ENCODE measurements at places on chromosomes 1 and 21. TPM values are rescaled to one million over a fixed set of nuclear protein-coding genes. Genes with fewer than 3 reads are reported as not detected.

UBE2U gene
- total RNA-seq = not detected

DRAXIN gene
- total RNA-seq = 0.12 TPM

ITGB2 gene
- total RNA-seq = 248 TPM

SGIP1 gene
- total RNA-seq = not detected

NBPF6 gene
- total RNA-seq = not detected

NHLH1 gene
- 0.60 TPM for total RNA-seq

S100A5 gene
- 2.8 TPM for total RNA-seq

HOOK1 gene
- 17.6 TPM for total RNA-seq

SPRR2E gene
- not detected for total RNA-seq

IFI44 gene
- 25.9 TPM for total RNA-seq

ETNK2 gene
- total RNA-seq = 1.7 TPM

C8B gene
- not detected for total RNA-seq

TACSTD2 gene
- 0.21 TPM for total RNA-seq

AMY1C gene
- total RNA-seq = not detected

HSD11B1 gene
- 2.1 TPM for total RNA-seq

CELA3A gene
- total RNA-seq = not detected

PEX10 gene
- 10.2 TPM for total RNA-seq

C1orf87 gene
- not detected for total RNA-seq

ANXA9 gene
- not detected for total RNA-seq

GPR157 gene
- 5.9 TPM for total RNA-seq

FAM78B gene
- total RNA-seq = 0.79 TPM

GJA9 gene
- total RNA-seq = not detected

SPATA17 gene
- not detected for total RNA-seq

LMX1A gene
- not detected for total RNA-seq

PSMB2 gene
- total RNA-seq = 53.7 TPM

INSRR gene
- 0.17 TPM for total RNA-seq

REG4 gene
- 4.9 TPM for total RNA-seq
